ENCODE measurements at places on chromosomes 2 and 18. TPM values are rescaled to one million over a fixed set of nuclear protein-coding genes. Genes with fewer than 3 reads are reported as not detected.

The SLC9A2 gene
- not detected for total RNA-seq

The MALL gene
- 7.3 TPM for total RNA-seq

The GALR1 gene
- total RNA-seq: not detected

The PPM1G gene
- 54.7 TPM for total RNA-seq

The DSC3 gene
- total RNA-seq: 12.2 TPM

The MBD2 gene
- 22.0 TPM for total RNA-seq

The TUBA3E gene
- total RNA-seq: not detected

The TXNDC2 gene
- total RNA-seq: 0.32 TPM

The ANAPC1 gene
- 27.4 TPM for total RNA-seq

The MC5R gene
- not detected for total RNA-seq

The RFX8 gene
- 1.8 TPM for total RNA-seq

The IL36RN gene
- total RNA-seq: not detected

The ERICH2 gene
- not detected for total RNA-seq

Data from cardiac atrium fibroblast (primary cell).